ENCODE measurements at places on chromosomes 1 and 21.

GRCh38 chr1:113999799-114000198, 20.5 kb downstream of the OLFML3 start:
- DNase-seq = no peak

DNA sequence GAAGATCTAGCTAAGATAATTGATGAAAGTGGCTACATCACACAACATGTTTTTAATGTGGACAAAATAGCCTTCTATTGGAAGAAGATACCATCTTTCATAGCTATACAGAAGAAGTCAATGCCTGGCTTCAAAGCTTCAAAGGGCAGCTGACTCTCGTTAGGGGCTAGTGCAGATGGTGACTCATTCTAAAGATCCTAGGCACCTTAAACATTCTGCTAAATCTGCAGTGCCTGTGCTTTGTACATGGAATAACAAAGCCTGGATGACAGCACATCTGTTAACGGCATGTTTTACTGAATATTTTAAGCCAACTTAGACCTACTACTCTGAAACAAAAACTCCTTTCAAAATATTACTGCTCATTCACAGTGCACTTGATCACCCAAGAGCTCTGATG, 65.6 kb upstream of the USP24 start:
- no peak for DNase-seq

DNA sequence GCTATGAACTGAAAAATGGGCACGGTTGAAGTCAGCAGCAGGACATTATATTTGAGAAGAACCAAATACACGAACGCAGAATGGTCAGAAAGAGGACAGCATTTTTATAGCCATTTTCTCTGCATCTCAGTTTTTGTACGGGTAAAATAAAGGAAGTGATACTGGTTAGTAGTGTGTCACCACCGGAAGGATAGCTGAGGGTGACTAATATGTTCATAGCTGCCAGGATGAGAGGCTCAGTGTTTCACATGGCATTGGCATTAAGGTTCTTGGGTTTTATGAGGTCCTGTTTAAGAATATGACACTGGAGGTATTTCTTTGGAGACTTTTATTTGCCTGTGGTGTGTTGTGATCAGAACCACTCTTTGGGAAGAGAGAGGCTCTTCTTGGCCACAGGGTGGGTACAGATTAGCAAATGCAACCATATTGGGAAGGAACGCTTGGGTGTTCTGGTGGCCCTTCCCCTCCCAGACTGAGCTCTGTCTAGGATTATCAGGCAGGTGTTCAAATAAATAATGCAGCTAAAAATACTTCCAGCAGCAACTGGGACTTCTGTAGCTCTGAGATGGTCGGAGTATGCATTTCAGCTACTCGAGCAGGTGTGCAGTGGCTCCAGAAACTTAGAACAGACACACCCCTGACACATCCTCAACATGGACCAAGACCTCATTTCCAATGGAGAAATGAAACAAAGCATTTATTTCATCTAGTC, 158.2 kb downstream of the PBX1 start:
- DNase-seq = no peak

DNA sequence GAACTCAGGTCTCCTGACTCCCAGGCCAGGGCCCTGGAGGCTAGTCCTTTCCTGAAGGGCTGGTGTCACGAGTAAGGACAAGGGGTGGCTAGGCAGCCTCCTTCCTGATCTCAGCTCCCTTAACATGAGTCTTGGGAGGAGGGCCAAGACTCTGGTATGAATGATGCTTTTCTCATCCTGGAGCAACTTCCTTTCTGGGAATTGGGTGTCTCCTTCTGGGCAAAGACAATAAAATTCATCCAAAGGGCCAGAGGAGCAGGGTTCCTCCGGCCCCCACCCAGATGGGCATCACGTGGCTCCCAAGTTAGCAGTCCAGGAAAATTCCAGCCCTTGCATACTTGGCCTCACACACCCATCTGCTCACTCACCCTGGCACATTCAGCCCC, at the start of gene FAM167B:
Gene FAM167B, plus strand, starts transcription at position 335 of the 386 bp plus-strand sequence. CDS start 200 bp downstream, outside the sequence.
- no peak for DNase-seq

GRCh38 chr21:45809421-45809820, 165.9 kb downstream of the PCBP3 start:
- no peak for DNase-seq

GRCh38 chr1:47179017-47179987, 10.5 kb downstream of the PDZK1IP1 start:
- peak; percentile 73 for DNase-seq

- DNase-seq = no peak
Measured at GRCh38 chr1:160030657-160031364, 979 bp downstream of the PIGM start.

- DNase-seq = peak; percentile 86
Measured at GRCh38 chr21:36966066-36966820, at the start of gene HLCS. TSS of gene HLCS (minus strand) at chr21:36966669. CDS start at chr21:36966638, 31 bp downstream.

- DNase-seq = no peak
Measured at GRCh38 chr1:191530928-191531327, 627.3 kb upstream of the RGS18 start.

DNA sequence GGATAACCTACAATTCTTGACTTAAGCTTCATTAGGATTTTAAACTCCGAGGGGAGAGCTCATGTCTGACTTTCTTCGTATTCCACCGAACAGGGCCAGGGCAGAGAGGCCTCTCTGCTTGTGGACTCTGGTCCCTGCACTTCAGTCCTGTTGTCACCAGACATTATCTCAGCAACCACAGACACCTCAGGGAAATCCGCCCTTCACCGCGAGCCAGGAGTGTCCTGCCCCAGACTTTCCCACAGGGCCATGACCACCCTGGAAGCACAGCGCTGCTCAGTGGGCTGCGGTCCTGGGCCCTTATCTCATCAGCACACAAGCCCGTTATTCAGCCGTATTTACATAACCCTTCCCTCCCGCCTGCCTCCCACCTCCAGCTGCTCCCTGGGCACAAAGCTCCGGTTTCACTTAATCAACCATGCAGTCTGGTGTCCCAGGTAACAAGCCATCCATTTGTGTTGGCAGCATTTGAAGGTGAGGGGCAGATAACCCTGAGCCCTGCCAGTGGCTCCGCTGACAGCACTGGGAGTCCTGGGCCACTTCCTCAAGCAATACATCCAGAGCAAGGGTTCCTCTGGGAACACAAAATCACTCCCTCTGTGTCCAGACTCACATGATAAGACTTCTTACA, 122.8 kb upstream of the RAB4A start:
- DNase-seq = peak; percentile 46

DNA sequence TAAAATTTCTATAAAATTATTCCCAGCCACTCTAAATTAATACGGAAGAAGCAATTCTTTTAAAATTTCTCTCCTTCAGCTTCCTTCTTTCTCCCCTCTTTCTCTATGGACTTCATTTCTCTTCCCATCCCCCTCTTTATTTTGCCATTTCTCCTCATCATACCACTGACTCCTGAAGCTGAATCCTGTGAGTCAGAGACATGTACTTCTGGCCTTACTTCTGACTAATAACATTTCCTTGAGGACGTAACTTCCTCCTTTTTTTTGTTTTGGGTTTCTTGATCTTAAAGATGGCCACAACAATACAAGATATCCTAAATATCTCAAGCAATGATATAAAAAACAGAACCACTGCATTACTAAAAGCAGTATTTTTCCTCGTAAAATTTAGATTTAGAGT, 63.6 kb upstream of the DENND1B start:
- DNase-seq = no peak

DNA sequence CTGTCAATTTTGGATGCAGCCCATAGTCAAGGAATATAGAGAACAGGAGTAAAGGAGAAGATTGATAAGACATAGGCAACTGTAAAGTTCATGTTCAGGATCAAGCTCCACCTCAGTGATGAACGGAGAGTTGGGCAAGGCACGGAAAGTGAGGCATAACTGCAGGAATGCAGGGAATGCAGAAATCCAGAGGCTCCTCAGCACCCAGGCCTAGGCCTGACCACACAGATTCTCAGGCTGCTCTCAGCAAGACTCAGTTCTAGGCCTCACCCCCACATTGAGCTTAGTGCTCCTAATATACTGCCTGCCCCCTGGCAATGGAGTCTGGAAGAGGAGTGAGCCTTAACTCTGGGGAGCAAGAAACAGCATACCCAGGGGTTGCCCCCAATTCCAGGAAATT, 36.3 kb upstream of the S1PR1 start:
- DNase-seq = no peak

Measured in NCI-H2107 (cell line).